Stimulated activated CD8-positive, alpha-beta memory T cell treated with anti-CD3 and anti-CD28 coated beads, Interleukin-15, amount 100 ng/mL, for 48 hours (primary cell): ENCODE measurements at places on chromosomes 6 and 20.

GRCh38 chr20:19601126-19601810, 156.8 kb upstream of the RIN2 start:
- DNase-seq, result no peak

DNA sequence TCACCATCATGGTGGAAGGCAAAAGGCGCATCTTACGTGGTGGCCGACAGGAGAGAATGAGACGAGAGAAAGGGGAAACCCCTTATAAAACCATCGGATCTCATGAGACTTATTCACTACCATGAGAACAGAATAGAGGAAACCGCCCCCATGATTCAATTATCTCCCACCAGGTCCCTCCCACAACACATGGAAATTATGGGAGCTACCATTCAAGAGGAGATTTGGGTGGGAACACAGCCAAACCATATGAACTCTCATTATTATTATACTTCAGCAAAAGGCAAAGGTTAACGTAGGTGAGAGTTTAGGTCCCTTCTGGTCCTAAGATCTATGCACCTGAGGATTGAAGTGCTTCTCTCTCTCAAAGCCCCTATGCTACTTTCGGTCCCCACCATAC, 2.4 kb upstream of the PFDN4 start:
- no peak for DNase-seq

- no peak for DNase-seq
Measured at GRCh38 chr6:30160785-30161531, at the start of gene TRIM10. TSS of gene TRIM10 (minus strand) at chr6:30161211. CDS start at chr6:30160858, 353 bp downstream.

DNA sequence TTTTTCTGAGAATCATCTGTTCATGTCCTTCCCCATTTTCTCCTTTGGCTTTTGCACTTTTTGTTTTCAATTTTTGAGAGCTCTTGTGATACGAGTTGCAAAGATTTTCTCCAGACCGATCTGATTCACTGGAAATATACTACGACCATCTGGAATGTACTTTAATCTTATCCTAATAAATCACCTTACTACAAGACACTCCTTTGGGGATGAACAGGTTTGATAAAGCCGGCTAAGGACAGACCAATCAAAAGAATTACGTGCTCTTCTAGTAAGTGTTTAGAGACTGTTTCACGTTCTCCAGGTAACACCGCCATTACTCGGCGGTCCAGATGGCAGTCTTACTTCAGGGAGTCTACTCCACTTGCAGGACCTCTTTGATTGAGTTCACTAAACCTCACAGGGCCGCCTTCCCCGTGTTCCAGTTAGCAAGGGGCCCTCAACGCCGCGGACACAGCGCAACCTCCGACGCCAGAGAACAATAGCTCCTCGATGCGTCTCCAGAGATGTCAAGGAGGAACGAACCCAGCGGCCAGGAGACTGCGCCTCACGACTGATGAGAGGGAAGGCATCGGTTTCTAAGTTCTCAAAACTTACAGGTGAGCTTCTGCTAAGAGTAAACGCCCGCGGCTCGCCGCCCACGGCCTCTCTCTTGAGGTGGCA, 920 bp upstream of the WTAP start:
- no peak for DNase-seq

GRCh38 chr6:87224971-87225370, 69.6 kb downstream of the ZNF292 start:
- DNase-seq, result no peak

DNA sequence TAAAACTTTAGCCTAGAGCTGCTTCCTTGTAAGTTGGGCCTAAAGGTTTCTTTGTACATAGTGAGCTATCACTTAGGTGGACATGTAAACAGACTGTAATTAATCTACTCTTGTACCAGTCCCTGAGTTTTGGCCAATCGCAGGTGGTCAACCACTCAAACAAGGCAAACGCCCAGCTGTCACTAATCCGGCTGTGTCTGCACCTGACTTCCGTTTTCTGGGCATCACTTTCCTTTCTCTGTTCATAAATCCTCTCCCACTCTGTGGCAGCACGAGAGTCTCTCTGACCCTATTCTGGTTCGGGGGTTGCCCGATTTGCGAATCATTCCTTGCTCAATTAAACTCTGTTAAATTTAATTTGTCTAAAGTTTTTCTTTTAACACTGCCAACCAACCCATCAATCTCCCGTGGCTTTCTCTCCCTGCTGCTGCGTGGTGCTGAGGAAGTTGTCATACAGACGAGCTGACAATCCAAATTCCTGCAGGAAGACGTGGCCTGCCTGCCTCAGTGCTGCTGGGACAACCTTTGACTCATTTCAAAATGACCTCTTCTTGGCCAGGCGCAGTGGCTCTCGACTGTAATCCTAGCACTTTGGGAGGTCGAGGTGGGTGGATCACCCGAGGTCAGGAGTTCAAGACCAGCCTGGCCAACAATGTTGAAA, 206.3 kb downstream of the QKI start:
- DNase-seq, result no peak

DNA sequence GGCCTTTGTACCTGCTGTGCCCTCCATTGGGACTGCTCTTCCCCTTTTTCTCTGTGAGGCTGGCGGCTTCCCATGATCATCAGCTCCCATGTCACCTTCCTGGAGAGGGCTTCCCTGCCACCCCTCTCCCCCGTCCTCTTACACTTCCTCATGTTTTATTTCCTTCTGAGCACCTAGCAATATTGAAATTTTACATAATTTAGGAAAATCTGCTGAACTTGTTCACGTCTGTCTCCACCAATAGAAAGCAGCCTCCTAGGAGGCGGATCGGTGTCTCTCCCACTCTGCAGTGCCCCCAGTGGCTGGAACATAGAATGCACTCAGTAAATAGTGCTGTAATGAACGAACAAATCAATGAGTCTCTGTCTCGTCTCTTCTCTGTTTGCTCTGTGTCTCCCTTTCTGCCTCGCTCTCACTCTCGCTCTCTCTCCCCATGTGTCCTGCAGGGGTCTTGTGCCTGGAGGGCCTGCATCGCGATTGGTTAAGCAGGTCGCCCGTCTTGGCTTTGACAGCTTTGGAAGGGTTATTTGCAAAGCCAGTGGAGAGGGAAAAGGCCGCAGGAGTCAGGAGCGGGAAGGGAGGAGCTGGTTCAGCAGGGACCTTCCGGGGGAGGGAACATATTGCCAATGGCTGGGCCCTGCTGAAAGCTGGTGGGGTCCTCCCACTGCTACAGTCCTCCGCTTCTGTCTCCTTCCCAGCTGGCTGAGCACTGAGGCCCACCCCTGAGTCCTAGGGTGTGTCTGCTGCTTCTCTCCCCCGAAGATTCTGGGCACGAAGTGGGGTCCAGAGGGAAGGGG, 12.1 kb upstream of the OCSTAMP start:
- peak; percentile 28 for DNase-seq

DNA sequence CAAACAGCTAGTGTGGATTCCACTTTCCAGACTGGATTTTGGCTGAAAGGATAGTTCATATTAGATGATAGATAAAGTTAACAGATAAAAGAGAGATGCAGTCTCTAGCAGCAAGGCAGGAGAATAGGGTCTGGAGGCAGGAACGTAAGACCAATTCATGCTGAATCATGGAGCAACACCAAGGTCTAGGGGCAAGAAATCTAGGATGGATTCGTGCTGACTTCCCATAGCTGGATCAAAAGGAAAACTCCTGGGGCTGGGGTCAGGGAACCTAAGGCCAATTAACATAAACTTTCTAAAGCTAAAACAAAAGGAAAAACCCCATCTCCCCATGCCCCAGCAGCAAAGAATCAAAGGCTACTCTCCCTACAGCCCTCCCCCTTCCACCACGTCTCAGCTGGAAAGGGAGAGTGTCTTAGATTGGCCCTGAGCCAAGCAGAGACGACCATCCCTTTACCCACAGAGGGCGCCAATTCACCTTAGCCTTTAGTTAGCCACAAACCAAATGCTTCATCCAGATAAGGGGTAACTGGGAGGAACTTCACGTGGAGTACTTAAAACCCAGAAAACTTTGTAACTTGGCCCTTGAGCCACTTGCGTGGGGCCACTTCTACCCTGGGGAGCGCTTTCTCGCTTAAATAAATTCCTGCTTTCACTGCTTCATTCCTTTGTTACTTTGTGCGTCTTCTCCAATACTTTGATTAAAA, 7.6 kb downstream of the TREM1 start:
- DNase-seq, result peak; percentile 49

- no peak for DNase-seq
Measured at GRCh38 chr20:63529180-63529860, 7.9 kb downstream of the PTK6 start.

DNA sequence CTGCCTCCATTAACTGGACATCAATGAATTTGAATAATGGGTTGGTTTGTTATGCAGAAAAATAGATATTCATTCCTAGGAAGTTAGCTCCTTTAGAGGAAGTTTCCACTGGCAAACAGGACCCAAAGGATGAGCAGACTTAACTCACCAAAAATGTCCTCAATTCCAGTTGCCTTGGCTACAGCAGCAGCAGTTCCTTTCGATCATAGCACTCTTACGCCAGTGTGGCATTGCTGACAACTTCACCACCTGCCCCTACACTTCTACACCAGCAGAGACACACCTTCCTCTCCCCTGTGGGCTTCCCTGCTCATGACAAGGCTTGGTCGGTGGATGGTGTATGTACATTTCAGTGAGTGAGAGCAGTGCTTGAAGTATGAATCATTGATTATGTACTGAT, 532.8 kb downstream of the QKI start:
- DNase-seq, result no peak

GRCh38 chr6:155274106-155274505, 10.3 kb downstream of the CLDN20 start:
- DNase-seq, result no peak

GRCh38 chr6:3801960-3802359, 47.2 kb upstream of the FAM50B start:
- DNase-seq, result no peak

GRCh38 chr6:169087443-169088041, 166.1 kb downstream of the THBS2 start:
- DNase-seq, result no peak
